ENCODE measurements at places on chromosomes 16 and 17.

DNA sequence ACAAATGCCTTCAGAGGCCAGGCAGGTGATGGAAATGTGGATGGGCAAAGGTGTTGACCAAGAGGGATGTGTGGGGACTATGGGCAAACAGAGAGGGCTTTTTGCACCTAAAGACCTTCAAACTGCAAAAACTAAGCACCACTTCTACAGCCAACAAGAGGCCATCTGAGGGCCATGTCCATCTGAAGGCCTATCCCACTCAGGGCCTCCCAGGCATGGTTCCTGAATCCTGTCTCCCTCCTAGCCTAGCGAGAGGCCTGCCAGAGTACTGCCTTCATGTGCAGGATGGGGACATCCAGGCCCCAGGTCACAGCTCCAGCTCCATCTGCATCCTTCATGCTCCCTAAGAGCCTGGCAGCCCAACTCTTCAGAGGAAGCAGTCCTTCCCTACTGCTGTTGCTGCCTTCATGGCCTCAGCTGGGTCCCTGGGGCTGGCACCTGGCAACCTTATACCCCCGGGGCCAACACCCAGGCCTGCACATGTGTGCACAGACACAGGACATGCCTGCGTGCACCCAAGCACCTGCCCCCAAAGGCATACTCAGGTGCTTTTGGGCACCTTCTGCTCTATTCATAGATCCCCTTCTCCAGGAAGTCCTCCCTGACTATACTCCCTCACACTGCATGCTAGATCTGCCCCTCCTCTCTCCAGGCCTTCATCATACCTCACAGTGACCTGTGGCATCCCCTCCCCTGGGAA, 95.2 kb downstream of the C16orf78 start:
- no peak for DNase-seq

GRCh38 chr17:73787076-73788059, 143.1 kb upstream of the SDK2 start:
- peak; percentile 56 for DNase-seq

DNA sequence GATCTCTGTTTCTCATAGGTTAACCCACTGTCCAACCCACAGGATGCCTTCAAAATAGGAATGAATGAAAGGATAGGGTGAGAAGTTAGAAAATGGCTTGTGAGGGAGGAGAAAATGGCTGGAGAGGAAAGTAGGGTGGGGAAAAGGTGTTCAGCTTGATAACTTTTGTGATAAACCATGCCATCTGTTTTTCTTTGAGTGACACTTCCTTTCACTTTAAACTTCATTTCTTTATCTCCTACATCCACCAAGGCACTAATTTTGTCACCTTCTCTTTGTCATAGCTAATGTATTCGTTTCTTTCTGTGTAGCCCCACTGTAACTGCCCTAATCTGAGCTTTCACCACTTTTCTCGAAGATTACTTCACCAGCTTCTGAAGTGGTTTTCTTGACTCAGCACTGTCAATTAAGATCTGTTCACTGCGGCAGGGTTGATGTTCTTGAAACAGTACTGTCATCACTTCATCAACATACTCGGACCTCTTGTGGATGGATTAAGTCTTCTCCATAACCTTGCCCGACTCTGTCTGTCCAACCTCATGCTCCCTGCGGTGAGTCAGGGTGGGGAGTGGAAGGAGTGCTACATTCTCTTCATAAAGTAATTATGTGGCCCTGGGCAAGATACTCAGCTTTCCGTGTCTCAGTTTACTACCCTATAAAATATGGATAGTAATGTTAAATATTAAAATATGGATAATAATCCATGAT, 5.5 kb upstream of the KRT10 start:
- DNase-seq: peak; percentile 32

DNA sequence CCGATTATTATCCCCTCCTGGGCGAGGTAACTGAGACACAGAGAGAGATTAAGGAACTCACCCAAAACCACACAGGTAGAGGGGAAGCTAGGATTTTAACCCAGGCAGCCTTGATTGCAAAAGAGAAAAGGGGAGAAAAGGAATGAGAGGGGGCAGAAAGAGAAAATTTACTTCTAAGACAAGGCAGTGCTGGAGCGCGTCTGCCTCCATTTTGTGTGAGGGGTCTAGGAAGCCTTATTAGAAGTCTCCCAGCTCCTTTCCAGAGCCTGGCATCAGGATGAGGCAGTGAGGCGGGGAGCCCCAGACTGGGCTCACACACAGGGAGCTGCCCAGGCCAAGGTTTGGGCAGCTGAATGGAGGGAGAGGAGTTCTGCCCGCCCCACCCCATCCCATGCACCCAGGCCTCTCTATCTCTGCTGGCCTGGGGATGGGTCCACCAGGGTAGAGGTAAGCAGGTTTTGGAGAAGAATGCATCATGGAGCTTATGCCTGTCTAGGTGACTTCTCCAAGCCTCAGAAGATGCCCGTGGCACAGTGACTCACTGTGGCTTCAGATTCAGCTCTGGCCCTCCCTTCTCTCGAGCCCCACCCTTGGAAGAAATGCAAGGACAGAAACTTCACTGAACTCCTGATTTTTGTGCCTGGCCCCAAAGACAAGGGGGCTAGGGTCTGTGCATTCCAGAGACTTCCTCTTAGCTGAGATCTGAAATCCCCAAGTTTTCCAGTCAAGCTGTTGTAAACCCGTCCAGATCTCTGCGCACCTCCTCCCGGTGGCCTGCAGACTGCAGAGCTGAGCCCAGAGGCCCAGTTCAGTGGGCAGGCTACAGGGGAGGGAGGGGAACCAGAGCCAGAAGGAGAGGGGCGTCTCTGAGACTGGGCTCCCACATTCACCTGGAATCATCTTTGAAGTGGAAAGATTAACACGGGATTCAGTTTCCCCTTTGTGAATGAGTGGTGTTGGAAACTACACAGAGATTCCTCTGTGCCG, 95.1 kb upstream of the CDH5 start:
- no peak for DNase-seq

- DNase-seq: no peak
Observed at GRCh38 chr16:17321824-17322223, 148.9 kb downstream of the XYLT1 start.
